ENCODE measurements at places on chromosomes 7 and 10.
A peak's percentile ranks its signal among the peaks of the same experiment; 100 is the strongest.

GRCh38 chr10:84097787-84098353 is 41.4 kb upstream of the GHITM start:
- DNase-seq = no peak

DNA sequence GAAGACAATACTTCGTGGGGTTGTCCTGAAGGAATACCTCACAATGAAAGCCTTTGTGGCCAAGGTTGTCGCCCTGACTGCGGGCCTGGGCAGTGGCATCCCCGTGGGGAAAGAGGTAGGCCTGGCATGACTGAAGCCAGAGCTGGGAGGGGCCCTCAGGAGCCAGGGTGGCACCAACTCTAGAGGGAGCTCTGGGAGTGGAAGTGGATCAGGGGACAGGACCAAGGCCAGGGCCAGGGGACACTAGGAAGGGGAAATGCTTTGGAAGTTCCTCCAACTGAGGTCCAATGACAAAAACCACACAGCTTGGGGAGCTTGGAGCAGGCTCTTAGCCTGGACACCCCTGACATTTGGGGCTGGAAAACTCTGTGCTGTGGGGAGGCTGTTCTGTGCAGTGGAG is 5.8 kb downstream of the CLCN1 start:
- no peak for DNase-seq

DNA sequence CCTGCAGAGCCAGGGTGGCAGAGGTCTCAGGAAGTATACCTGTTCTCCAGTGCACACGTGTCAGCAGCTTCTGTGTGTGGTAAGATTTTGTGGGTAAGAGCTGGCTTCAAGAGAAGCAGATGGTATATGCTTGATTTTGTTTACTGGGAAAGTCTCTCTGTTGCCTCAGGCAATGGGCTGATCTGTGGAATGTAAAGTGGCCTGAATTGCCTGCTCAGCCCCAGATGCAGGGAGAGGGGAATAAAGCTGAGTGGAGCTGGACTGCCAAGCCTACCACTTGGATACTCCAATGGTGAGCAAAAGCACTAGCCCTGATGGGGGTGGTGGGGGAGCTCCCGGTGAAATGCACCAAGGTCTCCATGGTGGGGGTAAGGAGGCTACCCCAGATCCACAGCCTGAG is 156.1 kb downstream of the WDR11 start:
- no peak for DNase-seq

- DNase-seq = no peak
Measured at GRCh38 chr10:3148994-3149393, 23.6 kb downstream of the PITRM1 start.

DNA sequence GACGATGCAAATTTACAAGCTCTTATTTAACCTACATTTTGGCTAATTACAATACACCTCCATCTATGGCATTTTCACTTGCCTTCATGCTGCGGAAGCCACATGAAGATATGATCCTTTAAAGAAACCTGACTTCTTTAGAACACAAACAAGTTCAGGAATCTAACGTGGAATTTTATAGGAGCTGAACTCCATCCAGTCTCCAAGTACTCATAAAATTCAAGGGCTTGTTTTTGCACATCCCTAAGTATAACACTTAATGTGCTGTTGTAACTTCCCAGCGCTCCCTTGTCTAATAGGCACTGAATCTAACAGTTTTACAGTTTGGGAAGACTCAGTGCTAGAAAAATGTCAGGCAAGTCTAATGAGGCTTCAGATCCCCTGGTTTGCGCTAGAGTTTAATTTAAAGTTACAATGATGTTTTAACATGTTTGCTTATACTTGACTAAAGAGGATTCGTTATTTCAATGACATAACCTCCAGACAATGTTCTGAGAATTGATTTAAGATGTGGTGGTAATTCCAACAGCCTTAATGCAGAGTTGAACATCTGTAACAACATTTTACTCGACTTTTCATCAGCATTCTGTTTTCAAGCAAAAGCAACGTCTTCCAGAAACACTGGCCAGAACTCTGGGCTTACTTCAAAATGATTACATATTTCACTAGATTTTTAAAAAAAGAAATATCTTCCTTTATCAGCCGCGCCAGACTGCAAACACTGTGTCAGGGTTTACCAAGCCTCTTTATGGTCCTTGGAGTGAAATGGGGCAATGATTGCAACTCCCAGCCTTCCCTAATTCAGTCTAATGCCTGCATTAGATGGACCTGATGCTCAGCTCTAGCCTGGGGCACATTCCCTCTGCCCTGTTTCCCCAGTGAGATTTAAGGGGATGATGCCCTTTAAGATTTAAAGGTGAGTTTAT is 664.3 kb downstream of the KCNMA1 start:
- DNase-seq = no peak

DNA sequence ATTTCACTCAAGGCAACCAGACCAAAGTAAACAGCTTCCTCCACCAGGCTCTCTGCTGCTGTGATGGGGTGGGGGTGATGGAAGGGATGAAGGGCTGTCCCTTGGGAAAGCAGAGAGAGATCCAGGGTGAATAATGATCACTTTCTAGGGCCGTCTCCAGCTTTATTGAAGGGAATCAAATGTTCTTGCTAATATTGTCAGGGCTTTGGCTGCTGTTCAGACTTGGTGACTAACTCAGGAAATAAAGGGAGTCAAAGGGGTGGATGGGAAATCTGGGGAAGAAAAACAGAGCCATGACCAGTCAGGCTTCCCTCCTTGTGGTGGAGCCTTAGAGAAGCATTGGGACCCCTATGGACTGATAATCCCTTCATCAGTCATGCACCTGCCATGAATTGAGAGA is 196.2 kb upstream of the AGK start:
- no peak for DNase-seq

- DNase-seq = no peak
Measured at GRCh38 chr10:5590816-5591215, 66.1 kb downstream of the CALML3 start.

GRCh38 chr10:49756031-49756430 is 6.1 kb downstream of the OGDHL start:
- no peak for DNase-seq

GRCh38 chr10:3783682-3784432 is 1.2 kb downstream of the KLF6 start:
- DNase-seq = peak; percentile 48

- no peak for DNase-seq
Measured at GRCh38 chr7:96303105-96303685, 18.7 kb downstream of the SLC25A13 start.

Measured in activated CD4-positive, alpha-beta T cell treated with anti-CD3 and anti-CD28 coated beads, Interleukin-2, Interleukin-6, amounts not matched to agents 100 ng/mL and 50 ng/mL, durations not matched to agents 16 hours and 8 hours (primary cell).